ENCODE measurements at places on chromosomes 1 and 21.

DNA sequence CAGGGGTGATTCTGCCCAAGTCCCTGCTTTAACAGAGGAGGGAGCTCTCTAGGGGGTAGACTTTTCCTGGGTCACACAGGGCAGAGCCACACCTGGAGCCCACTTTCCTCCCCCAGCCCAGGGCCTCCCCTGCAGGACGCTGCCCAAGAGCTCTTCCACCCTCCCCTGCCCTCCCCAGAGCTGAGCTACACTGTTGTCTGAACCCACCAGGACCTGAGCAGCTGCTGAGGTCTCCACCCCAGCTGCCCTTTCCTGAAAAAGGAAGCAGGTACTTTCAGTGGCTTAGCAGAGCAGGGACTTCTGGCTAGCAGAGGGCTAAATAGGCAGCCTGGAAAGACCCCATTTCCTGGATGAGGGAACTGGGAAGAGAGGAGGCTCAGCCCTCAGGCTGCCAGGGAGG lies 169.3 kb upstream of the ETV3 start:
- no peak for DNase-seq

- DNase-seq: no peak
Observed at GRCh38 chr1:199302554-199302953, 663.7 kb downstream of the PTPRC start.

DNA sequence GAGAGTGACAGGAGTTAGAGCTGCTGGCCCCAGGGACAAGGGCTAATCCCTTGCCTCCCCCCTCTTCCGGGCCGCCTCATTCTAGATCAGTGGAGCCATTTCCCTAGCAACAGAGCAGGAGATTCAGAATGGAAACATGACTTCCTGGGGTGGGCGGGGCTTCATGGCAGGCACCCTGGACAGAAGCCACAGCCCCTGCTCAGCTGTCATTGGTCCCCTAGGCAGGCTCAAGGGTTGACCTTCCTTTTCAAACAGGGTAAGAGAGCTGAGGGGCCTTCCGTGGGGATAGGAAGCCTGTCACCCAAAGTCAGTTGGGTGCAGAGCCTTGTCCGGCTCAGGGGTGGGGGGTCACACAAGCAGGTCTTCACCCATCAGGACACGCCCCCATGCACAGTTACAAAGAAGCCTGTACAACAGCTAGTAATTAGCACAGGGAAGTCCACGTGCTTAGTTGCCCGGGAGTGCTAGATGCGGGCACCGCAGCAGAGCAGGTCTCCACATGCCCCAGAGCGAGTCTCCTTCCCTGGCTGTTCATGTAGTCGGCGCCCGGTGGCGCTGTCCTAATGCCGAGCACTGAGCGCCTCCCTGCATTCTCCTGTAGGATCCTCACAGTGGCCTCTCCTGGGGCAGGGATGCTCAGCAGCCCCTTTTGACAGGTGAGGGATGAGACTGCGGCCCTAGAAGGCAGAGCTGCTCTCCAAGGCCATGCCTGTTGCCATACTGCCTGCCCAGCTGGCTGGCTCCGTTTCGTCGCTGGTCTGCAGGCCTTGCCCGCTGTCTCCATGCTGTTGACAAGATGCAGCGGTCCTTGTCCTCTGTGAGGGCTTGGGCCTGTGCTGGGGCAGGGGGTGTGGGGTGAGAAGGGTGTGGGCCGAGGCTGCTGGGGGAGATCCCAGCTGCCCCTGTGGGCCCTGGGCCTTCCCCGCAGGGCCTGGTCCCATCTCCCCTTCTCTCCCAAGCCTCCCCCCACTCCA lies 5.1 kb downstream of the TMEM201 start:
- DNase-seq: no peak

- DNase-seq: no peak
Observed at GRCh38 chr1:222905151-222905550, 90.3 kb downstream of the DISP1 start.

DNA sequence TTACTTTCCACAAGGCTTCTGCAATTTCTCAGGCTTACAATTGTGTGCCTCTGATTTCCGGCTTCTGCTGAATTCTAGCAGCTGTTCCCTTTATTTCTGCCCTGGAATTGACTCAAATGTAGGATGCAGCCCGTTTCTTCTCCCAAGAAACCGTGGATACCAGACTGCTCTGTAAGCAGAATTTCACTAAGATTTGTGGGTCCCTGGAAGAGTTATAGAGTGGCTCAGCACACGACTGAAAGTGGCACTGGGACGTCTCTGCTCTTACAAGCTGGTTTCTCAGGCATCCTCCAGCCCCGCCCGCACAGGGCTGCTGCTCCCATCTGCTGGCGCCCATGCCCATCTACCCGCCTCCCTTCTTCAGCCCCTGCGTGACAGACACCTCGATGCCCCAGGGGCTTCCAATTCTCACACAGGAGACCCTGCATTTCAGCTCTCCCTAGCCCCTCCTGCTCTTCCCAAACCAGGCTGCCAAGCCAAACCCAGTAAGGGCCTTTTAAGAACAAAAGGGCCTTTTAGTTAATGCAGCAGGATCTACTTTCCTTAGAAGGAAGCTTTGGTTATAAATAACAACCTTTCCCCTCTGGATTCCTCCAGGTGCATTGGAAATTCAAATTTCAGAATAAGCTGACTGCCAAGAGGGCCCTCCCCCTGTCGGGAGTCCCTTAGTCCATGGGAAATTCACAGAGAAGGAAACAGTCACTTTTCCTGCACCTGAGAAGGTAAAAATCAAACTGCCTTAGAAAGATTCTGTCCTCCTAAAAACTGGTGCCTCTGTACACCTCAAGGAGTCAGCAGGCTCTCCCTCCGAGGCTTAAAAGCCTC lies 45.4 kb upstream of the TENT5B start:
- no peak for DNase-seq

DNA sequence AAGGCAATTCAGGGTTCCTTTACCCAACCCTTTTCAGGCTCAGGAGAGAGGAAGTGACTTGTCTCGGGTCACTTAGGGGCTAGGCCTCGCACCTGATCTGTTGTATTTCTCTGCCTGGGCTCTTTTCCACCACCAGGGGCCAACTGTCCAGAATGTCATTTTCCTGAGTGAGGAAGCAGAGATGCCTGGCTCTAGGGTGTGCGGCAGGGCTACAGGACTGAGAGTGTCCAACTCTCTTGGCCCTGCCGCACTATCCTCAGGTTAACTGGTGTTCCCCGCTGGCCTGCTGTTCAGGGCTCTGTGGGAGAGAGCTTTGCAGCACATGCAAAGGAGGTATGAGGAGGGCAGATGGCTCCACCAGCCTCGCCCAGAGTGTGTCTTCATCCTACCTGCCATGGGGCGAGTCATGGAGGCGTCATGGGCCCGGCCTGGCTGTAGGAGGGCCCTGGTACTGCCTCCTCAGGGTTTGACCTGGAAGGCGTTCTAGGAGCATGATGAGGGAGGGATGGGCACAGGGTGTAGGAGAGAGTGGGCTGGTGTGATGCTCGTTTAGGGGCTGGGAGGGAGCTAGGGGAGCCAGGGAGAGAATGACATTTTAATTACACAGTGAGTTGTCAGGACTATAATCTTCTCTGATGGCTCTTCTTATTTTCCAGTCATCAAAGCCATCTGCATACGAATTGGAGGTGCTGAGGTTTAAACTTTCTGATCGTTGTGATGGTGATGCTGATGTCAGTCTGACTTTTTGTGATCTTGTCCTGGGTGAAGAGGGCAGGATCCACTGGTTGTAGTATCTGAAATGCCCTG lies 128.3 kb downstream of the NOS1AP start:
- no peak for DNase-seq

DNA sequence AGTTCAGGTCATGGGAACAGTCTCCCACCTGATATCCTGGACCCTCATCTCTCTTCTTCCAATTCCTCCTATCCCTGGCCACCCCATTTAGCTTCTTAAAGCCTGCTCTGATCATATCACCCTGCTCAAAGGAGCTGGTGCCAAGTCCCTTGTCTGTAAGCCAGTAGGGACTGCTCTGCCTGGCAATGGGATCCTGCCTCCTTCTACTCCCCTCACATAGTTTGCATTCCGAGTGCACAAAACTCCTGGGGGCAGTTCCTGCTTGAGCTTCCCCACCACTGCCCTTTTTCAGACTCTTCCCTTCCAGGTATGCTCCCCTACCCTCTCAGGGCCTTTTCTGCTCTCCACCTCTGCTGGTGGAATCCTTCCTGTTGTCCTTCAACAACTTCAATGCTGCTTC lies 48.1 kb downstream of the NGF start:
- DNase-seq: no peak

DNA sequence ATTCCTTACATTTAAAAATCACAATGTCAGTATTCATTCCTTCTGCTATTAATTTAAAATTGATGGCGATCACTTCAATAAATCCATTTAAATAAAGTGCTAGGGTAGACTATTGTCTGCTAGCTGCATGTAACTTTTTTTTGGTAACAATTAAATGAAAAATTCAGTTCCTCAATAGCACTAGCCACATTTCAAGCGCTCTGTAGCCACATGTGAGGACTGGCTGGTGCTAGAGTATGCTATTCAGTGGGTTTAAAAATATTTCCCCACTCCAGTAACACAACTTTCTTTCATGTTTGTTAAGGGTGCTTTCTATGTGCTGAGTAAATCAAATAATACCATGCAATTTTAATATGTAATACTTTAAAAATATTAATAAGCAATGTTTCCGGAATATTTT lies 108.2 kb downstream of the LTN1 start:
- no peak for DNase-seq

GRCh38 chr1:68173936-68174737 lies 58.2 kb downstream of the WLS start:
- DNase-seq: no peak

DNA sequence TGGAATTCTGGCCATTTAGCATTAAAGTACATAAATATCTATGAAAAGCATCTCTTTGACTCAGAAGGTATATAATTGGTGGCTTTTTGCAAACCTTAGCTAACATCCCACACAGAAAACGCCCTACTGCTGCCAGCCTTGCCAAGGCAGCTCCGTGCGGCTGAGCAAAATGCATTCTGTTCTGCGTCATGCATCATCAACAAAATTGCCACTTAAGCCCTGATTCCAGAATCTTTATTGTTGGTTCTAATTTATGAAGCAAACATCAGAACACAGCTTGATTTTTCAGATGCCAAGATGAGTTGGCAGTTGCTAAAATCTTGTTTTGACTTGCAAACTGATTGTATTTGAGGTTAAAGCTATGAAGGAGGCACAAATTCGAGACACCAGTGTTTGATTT lies 314.9 kb upstream of the DEPDC1 start:
- DNase-seq: no peak

DNA sequence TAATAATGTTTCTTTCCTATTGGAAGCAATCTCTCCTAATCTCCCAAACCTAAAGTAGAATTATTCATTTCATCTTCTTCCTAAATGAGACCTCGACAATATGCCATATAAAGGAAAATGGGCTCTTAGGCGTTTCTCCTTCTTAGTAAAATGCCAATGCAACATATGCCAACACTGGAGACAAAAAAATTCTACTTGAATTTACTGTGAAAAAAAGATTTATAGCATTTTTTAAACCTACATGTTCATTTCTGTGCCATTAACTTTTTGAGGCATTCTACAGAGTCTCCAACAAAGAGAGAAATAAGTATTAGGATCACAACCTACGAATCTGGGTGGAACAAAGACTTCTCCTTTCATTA lies 1.3 kb downstream of the WDR47 start:
- no peak for DNase-seq

DNA sequence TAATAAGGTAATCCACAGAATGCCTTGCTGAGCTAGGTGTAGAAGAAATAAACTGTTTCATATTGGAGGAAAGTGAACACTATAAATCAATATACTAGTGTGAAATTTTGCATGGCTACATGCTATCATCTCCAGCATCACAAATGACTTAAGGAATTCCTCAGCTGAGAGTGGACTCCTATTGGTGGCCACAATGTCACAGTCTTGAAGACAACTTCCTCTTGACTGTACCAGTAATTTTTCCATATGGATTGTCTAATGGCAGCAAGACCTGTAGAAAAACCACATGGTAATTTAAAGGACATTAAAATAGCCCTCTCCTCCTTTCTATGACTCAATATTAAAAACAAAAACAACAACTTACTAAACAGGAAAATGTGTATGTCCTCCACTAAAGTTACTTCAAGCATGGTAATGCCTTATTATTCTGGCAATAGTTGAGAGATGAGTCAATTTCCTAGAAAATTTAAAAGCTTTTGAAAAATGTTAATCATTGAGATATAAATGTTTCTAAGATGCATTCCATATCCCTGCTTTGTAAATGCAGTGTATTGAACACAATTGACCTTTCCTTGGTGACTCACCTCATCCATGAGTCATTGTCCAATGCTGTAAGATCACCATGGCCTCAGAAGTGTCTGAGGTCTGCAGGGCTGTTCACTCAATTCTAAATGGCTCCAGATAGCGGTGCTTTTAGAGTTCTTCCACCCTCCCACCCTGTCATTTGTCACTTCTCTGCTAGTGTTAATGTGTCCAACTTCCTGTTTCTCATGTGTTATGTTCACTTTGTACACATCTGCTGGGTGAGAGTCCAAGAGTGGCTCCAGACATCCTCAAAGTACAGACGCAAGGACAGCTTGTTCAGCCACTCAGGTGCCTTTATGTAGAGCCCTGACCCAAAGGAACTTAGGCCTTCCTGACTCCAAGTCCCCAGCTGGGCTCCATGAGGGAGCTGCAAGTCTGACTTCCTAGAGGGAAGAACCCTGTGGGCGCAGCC lies 32.8 kb upstream of the DNASE2B start:
- DNase-seq: no peak

- DNase-seq: no peak
Observed at GRCh38 chr1:40003156-40004093, 37.1 kb upstream of the CAP1 start.

GRCh38 chr1:8472668-8473067 lies 154.8 kb downstream of the SLC45A1 start:
- DNase-seq: no peak

DNA sequence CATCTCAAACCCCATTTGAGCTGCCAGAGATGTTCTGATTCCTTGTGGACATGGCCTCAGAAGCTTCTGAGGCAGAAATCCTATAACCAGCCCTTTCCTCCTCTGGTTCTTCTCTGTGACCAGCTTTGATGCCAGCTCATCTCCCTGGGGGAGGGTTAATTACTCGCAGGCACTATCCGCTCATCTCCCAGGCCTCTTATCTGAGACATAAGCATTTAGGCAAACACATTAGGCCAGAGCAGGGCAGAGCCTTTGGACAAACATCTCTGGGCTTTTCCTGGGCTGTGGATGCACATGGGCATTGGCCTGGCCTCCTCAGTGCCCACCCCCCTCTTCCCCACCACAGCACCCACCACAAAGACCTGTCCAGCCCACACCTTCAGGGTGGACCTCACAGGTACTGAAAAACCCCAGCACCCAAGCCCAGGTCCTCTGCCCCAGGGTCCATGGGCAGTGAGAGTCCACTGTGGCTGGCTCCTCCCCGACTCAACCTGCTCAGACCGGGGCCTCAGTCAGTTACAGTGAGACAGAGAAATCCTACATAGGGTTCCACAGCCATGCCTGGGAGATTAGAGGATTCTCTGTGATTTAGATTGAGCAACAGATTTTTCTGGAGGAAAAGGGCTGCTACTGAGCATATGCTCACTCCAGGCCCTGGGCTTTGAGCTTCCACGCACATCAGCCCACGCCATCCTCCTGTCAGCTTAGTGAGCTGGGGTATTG lies 26.9 kb downstream of the IGSF21 start:
- DNase-seq: no peak

GRCh38 chr21:34884346-34884929 lies 164.7 kb downstream of the RUNX1 start:
- DNase-seq: no peak

- no peak for DNase-seq
Observed at GRCh38 chr1:11320153-11320936, 47.3 kb downstream of the UBIAD1 start.

Data from activated CD8-positive, alpha-beta memory T cell treated with anti-CD3 and anti-CD28 coated beads for 1 hour (primary cell).